ENCODE measurements at places on chromosomes 3 and 15.

- no peak for DNase-seq
Measured at GRCh38 chr3:103337179-103337845, 902.5 kb downstream of the ZPLD1 start.

GRCh38 chr15:50702762-50703334 is 16.3 kb upstream of the TRPM7 start:
- no peak for DNase-seq

DNA sequence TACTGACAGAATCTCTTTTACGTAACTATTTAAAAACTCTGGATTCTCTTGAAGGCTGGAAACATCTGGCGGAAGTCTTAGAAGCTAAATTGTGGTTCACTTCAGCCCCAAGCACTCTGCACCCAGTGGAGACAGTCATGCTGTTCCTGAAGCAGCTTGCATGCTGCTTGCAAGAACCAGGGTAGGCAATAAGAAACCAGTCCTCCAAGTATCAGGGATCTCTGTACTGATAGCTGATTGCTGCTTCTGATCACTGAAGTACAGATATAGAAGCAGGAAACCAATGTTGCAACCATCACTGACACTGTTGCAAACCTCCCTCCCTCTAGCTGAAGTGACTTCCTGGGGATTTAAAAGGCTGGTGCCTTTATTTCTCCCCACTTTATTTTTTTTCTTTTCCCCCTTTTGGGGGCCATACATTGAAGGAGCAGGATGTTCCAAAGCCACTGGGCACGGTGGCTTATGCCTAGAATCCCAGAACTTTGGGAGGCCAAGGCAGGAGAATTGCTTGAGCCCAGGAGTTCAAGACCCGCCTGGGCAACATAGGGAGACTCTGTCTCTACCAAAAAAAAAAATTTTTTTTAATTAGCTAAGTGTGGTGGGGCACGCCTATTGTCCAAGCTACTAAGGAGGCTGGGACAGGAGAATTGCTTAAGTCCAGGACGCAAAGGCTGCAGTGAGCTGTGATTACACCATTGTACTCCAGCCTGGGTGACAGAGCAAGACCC is 15.3 kb downstream of the SPCS1 start:
- DNase-seq, result peak; percentile 14

GRCh38 chr3:98954791-98955604 is 53.5 kb upstream of the DCBLD2 start:
- DNase-seq, result no peak

GRCh38 chr3:17094551-17094950 is 209.8 kb downstream of the PLCL2 start:
- DNase-seq, result no peak

GRCh38 chr3:48209445-48209844 is 13.8 kb upstream of the CAMP start:
- DNase-seq, result no peak

- no peak for DNase-seq
Measured at GRCh38 chr15:83210619-83211018, 3.0 kb upstream of the HDGFL3 start.

GRCh38 chr3:152038490-152038889 is 165.0 kb downstream of the SUCNR1 start:
- DNase-seq, result no peak

DNA sequence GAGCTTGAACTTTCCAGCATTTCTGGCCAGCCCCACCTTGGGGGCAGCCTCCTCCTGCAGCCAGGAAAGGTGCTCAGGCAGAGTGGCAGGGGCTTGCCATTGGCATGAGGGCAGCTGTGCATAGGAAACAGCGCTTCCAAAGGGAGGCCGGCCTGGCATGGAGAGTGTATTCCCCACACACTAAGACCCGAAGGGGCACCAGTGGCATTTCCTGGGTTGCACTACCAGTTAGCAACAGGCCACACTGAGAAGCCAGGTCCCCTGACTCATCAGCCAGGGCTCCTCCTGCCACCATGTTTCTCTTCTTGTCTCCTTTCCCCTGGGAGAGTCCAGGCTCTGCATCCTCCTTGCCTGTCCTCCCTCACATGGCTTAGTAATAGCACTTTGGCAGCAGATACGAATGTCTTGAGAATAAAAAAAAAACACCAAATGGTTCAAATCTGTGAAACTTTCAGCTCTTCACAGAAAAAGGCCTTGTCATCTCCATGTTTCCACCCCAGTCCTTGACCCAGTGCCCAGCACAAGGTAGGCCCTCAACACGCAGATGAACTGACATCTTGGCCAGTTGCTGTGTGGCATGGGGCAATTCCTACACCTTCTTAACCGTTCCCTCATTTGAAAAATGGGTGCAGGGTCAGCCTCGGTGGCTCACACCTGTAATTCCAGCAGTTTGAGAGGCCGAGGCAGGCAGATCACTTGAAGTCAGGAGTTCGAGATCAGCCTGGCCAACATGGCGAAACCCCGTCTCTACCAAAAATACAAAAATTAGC is 180.4 kb downstream of the SMAD6 start:
- DNase-seq, result no peak

DNA sequence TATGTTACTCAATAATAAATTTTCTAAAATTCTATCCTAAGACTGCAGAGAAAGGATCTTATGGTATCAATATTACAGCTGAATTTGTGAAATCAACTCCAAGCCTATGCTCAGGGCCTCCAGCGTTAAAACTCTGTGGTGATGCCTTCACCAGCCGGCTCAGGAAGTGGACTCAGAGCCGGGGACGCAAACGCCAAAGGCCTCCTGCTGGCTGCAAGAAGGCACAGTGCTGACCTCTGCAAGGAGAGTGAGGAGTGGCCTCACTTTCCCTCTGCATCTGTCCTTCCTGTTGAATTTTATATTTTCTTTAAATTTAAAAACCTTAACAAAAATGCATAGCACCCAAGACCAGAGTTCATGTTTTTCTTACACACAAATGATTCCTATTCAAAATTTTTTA is 48.5 kb downstream of the HERC2 start:
- no peak for DNase-seq

GRCh38 chr3:193987186-193987585 is 148.8 kb upstream of the HES1 start:
- no peak for DNase-seq

GRCh38 chr3:184727357-184728009 is 15.6 kb upstream of the MAGEF1 start:
- DNase-seq, result peak; percentile 63

DNA sequence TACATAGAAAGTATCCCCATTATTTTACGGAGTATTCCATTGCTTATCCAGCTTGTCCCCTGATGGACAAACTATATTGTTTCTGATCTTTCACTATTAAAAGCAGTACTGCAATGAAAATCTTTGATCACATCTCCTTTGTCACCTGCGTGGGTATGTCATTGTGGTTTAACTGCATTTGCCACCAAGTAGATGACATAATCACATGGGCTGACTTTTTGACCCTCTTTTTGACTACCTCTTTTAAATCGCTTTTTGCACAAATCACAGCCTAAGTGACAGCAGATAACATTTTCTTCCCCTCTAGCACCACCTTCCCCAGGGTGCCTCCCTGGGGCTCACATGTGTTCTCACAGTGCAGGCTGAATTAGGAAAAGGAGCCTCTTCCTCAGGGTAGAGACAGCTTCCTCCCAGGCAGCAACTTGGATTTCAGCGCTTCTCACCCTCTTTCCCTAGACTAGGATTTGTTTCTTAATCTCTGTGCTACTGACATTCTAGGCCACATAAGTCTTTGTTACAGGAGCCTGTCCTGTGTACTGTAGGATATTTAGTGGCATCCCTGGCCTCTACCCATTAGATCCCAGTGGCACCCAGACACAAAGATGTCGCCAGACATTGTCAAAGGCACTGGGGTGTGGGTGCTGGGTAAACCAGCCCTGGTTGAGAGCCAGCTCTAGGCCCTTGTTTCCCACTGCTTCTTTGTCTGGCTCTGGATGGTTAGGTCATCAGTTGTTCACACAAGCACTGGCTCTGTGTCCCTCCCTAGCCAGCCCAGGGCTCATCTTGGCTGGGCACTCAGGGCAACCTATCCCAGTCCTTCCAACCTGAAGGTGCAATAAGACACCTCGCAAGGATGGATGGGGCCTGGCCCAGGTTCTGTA is 1.3 kb upstream of the RBP1 start:
- peak; percentile 75 for DNase-seq

DNA sequence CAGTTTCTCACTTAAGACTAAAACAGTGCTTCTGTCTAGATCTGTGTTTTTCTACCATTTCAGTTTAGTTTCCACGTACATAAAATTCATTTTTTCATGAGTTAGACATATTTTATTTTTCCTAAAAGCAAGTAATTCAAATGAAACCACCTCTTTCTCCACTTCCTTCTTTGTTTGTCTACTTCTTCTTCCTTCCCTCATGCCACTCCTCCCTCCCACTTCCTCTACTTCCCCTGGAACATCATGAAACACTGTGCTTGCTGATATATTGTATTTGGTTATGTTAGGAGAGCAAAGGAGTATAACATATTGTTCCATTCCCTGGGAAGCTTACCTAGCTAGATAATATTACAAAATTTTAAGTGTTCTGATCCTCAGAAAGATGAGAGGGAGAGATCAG is 36.7 kb upstream of the GOLGA8B start:
- DNase-seq, result no peak

DNA sequence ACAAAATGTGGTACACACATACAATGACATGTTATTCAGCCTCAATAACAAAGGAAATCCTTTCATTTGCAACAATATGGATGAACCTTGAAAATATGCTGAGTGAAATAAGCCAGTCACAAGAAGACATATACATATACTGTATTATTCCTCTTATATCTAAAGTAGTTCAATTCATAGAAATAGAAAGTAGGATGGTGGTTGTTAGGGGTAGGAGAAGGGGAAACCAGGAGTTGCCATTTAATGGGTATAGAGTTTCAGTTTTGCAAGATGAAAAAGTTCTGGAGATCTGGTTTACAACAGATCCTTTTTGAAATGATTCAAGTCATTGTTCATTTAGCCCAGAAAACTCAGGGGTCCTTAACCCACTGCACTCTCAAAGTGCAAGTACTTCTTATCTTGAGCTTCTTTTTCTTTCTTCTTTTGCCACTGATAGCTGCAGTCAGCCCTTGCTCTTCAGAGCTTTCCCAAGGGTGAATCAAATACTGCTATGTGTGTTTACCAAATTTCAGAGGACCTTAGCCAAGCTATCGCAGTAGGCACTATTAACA is 208.0 kb upstream of the EOMES start:
- no peak for DNase-seq

DNA sequence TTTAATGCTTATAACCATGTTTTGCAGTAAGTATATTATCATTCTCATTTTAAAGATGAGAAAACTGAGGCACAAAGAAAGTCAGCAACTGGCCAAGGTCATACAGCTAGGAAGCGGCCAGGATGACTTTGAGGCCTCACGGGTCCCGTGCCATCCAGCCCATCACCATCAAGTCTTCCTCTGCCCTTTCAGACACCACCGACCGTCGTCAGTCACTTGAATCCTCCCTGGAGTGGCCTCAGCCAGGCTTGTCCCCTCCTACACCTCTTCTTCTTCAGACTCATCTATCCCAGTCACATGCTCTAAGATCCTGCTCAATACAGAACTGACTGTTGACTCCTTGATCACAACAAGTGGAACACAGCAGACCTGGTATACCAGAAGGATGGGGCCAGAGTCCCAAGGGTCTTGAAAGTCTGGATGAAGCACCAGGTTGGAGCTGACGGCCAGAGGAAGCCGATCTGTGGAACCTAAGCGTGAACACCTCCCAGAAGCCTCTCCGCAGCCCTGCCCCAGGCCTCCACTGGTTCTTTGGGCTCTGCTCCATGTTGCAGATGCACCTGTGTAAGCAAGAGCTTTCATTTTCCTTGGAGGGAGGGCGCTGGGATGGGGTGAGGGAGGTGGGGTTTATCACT is 22.1 kb downstream of the ITGA11 start:
- DNase-seq, result no peak

GRCh38 chr3:155007729-155008128 is 72.4 kb upstream of the MME start:
- no peak for DNase-seq

DNA sequence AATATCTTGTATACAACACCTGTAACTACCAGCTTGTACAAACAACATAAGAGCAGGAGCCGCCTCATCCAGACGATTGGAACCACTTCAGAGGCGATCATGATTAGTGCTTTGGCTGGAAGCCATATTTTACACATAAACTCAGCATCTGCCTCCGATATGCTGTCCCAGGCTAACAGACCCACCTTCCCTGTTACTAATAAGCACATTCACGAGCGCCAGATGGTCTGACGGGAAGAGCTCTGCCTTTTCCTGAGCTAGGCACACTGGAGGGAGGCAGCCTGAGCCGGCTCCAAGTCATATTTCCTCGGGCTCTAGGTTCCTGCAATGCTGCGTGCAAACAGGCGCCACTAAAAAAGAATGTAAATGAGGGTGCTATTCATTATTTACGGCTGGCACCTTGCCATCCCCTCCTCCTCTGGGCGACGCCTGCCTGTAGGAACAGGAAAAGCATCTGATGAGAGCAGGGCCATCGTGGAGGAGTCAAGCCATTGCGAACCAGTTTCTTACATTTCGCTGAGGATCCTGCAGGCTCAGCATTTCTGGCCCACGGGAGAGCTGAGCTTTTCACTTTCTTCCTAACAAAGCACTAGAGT is 98.2 kb downstream of the ANXA2 start:
- DNase-seq, result peak; percentile 53

DNA sequence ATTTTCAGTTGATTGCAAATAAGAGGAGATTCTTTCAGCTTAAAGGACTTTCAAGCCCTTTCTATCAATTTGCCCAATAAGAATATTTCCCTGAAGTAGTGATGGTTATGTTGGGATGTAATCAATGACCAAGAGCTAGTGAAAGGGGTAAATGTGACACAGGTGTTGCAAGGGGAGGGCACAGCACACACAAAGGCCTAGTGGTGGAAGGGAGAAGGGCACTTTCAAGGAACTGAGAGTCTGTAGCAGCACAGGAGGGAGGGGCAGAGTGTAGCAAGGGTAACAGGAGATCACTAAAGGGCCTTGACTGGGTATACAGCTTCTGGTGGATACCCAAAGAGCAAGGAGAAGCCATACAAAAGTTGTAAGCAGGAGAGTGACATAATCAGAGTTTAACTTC is 217.8 kb upstream of the ARHGEF26 start:
- DNase-seq, result no peak

GRCh38 chr3:185659942-185660921 is 74.1 kb downstream of the SENP2 start:
- DNase-seq, result peak; percentile 80

- no peak for DNase-seq
Measured at GRCh38 chr3:104069114-104069513, 1297.6 kb upstream of the ALCAM start.

DNA sequence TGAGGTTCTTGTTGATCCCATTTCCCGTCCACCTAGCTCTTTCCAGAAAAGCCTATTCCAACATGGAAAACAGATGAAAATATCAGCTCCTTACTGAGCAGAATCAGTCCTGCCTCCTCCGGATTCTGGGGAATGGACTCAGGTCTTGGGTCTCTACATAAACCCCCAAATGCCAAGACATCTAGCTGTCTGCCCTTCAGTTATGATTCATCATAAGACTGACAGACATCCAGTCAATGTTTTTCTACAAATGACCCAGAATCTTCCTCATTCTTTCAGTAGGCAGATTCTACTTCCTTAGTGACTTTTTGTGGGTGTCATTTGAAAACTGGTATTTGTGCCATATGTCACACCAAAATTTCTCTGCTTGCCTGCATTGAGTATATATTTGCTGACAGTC is 103.0 kb upstream of the TGFBR2 start:
- DNase-seq, result no peak

- no peak for DNase-seq
Measured at GRCh38 chr3:11288786-11289637, 16.8 kb downstream of the ATG7 start.

GRCh38 chr3:101172516-101172915 is 147.9 kb downstream of the IMPG2 start:
- no peak for DNase-seq

GRCh38 chr3:157175691-157176507 is 16.0 kb upstream of the CCNL1 start:
- DNase-seq, result no peak

All from midbrain (tissue), 1 donor.